ENCODE measurements at places on chromosomes 1 and 21.

- no peak for DNase-seq
Observed at GRCh38 chr1:223230161-223230881, 87.3 kb upstream of the TLR5 start.

DNA sequence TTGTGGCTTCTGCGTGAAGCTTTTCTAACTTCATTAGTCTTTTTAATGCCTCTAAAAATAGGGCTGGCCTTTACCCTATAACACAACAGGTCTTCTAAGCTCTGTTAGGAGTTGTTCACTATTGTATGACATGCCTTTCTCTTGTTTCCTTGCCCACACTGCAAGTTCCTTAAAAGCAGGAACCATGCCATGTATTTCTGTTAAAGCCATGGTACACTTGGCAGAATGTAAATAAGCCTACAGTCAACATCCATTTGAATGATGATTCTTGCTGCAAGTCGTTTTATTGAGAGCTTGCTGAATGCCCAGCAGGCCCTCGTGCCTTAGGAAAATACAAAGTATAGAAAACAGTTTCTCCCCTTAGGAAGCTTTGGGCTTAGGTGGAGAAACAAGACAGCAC, 214.6 kb downstream of the DUSP10 start:
- DNase-seq: no peak

DNA sequence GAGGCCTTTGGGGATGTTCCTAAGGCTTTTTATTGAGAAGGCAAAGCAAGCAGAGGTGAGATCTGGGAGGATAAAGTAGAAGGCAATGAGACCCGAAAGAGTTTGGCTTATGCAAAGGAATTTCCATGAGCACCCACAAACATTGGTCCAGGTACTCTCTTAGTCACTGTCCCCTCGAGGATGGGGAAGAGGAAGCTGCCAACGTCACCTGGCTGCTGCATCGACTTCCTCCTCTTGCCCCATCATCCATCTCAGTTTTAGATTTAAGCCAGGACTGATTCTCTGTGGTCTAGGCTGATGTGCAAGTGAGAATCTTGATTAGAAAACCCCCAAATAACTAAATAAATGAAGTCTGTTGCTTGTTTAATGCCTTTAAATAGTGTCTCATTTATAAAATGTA, 28.7 kb downstream of the RUNX1 start:
- peak; percentile 43 for DNase-seq

DNA sequence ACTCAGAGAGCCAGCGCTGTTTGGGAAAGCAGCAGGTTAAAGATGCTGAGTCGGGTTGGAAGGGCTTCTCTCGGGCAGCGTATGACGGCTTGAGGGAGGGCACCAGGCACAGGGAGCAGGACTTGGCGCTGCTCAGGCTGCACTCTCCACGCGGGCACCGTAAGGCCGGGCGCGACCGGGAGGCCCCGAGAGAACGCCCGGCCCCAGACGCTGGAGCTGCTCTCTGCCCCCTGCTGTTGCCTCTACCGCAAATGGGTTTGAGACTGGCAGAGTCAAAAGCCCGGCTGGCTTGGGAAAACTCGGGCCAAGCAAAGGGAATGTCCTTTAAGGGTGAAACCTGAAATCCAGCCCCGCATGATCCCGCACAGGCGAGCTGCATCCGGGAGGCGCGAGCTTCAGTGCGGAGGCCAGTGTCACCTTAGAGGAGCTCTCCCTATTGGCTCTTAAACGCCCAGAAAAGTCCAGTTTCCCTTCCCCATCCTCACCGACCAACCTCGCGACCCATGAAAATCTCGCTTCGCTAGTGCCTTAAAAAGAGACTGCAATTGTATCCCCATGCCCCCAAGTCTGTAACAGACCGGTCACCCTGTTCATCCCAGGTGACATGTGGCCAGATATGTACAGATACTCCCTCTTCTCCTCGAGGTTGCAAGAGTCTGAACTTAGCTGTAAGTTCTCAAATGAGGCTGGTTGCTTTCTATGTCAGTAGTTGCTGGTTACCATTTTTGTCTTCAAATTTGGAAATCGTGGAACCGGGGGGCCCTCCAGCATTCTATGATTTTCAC, 1.1 kb downstream of the PRRX1 start:
- DNase-seq: no peak

- DNase-seq: no peak
Observed at GRCh38 chr1:30701258-30701633, 22.1 kb downstream of the MATN1 start.

DNA sequence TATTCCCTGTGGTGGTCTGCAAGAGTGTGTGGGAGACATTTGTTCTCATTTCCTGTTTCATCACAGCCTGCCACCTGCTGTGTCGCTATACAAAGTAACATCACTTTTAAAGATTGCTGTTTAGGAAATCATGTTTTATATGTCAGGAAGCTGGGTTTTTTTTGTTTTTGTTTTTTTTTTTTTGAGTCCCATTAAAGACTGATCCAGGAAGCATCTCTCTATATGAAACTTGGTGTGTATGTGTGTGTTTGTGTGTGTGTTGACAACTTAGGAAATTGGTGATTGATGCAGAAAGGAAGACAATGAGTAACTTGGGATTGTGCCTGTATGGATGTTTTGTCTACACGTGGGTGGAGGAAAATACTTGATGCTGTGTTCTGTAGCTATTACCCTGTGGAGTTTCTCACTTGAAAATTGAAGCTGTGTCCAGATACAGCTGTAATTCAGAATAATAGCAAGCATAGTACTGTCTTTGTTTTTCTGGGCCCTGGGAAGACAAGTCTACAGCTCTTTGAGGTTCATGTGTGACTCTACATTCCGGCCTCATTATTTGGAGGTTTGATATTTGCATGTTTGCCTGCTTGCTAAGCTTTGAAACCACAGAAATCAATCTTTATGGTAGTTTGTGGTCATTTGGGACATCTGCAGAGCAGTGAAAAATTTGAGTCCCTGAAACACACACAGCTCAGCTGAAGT, 47.9 kb downstream of the LAMC1 start:
- DNase-seq: no peak

GRCh38 chr1:182295697-182296096, 95.9 kb downstream of the GLUL start:
- no peak for DNase-seq

DNA sequence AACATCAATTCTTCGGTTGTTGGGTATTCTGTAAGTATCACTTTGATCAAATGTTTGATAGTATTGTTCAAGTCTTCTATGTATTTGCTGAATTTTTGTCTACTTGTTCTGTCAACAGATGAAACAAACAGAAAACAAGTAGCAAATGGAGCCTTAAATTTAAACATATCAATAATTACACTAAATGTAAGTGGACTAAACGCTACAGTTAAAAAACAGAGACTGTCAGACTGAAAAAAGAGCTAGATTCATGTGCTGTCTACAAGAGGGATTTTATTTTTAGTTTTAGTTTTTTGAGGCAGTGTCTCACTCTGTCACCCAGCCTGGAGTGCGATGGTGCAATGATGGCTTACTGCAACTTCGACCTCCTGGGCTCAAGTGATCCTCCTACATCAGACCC, 10.7 kb upstream of the RAD54L start:
- DNase-seq: no peak

- no peak for DNase-seq
Observed at GRCh38 chr1:8335246-8335645, 17.3 kb downstream of the SLC45A1 start.

DNA sequence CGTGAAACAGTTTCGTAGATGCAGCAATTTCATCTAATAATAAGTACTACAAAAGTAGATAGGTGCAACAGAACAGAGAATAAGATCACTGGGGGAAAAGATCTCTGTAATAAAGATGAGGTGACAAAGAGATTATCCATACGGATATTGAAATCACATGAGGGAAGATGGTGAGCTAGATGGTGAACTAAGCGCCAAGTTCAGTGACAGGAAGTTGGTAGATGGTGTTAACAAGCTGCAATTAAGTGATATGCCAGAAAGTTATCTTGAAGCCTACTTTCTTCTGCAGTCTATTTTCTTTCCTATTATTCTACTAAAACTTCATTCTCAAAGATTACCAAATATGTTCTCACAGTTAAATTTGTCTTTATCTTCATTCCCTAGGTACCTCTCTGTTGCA, 7.1 kb downstream of the LRIF1 start:
- no peak for DNase-seq

GRCh38 chr21:16851054-16851453, 661.8 kb upstream of the CXADR start:
- no peak for DNase-seq

- no peak for DNase-seq
Observed at GRCh38 chr1:203300441-203301330, 4.6 kb upstream of the BTG2 start.

DNA sequence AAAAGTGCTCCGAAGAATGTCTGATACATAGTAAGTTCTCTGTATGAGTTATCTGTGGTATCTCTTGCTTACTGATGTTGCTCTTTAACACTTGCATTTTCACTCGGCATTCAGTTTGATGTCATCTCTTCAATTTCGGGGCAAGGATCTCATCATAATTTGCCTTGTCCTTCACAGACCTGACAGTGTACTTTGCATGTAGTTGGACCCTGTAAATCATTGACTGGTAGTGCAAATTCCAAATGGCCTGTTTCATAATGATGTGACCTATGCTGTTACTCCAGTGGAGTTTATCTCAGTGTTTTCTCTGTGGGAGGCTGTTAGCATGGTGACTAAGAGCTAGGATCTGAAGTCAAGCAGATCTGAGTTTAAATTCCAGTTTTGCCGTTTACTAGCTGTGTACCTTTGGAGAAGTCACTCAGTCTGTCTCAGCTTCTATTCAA, 34.2 kb upstream of the ABCD3 start:
- no peak for DNase-seq

DNA sequence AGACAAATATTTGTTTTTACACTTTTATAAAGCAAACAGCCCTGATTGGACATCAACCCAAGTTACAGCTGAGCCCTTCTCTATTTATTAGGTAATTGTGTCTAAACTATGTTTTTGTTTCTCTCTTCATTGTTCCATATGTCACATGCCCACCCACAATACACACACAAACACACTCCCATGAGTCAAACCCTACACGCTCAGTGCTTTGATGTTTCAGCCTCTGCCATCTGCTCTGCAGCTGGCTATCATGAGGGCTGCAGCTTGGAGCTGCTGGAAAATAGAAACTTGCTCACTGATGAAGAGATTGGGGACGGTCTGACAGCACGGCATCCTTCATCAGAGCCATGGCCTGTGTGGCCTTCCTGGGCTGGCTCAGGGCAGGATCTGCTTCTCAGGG, 41.7 kb downstream of the PSMG1 start:
- DNase-seq: no peak
